IMR-90 (cell line): ENCODE measurements at places on chromosomes 16 and 17.

GRCh38 chr17:53472586-53472985 lies 350.1 kb upstream of the KIF2B start:
- no peak for DNase-seq
- H3K4me3 ChIP-seq = no peak overlapping the region

- no peak overlapping the region for H3K27ac ChIP-seq
- no peak for DNase-seq
- no peaks in the 10 kb centered on the region for H3K4me1 ChIP-seq
- H3K27me3 ChIP-seq = peaks cover 9% of the 10 kb centered on the region
These were observed 7.4 kb upstream of the EPX start for GRCh38 chr17:58184986-58185761.

DNA sequence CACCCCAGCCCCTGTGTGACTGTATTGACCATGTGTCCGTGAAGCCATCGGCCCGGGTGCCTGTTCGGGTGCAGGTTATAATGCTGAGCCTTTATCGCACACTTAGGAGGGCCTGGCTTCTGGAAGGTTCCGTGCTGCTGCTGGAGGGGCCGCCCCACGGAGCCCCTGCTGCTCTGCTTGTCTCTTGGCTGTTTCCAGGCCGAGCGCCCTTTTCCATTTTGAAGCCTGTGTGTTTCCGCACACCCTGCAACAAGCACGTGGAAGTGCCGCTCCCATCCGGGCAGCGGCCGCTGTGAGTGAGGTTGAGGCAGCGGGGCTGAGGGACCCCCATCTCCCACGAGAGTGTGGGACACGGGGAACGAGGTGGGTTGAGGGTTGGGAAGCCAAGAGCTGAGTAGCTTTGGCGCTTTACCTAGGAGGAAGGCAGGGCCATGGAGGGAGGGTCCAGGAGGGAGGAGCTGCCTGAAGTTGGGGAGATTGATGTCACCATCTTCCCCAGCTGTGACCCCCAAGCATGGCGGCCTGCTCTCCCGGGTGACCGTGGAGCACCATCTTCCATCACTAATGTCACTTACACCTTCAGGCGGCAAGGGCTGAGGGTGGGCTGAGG lies 200.1 kb upstream of the GSE1 start:
- no peak overlapping the region for H3K27ac ChIP-seq
- no peaks in the 10 kb centered on the region; the same call in 1 of the 2 replicates for H3K4me1 ChIP-seq
- no peak for DNase-seq

DNA sequence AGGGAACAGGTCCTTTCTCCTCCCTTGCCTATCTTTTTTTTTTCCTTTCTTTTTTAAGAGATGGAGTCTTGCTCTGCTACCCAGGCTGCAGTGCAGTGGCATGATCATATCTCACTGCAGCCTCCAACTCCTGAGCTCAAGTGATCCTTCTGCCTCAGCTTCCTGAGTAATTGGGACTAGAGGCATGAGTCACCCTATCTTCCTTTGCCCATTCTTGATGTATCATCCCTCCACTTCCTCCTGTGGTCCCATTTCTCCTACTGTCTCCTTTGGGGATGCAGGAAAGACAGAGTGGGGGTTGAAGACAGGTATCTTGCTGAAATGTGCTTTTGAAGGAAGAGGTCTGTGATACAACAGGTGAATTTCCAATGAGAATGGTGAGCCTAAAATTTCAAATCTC lies 5.5 kb downstream of the MYO19 start:
- no peaks in the 10 kb centered on the region for H3K27me3 ChIP-seq
- DNase-seq = peak; percentile 75
- H3K27ac ChIP-seq = no peak overlapping the region
- no peak overlapping the region for H3K4me3 ChIP-seq

GRCh38 chr17:16353317-16354174 lies at the start of gene CENPV:
TSS of gene CENPV (minus strand) at chr17:16353469. CDS start at chr17:16353436, 33 bp downstream.
- peaks cover 7% of the 10 kb centered on the region for H3K36me3 ChIP-seq
- peak within 1 kb of the TSS; percentile 33 for H3K27ac ChIP-seq
- H3K27me3 ChIP-seq = no peaks in the 10 kb centered on the region
- DNase-seq = peak; percentile 34
- 0 out of 2 replicates have a peak, but pooled peaks cover 2% of the 10 kb centered on the region for H3K4me1 ChIP-seq

- H3K27me3 ChIP-seq = peaks cover 42% of the 10 kb centered on the region
- H3K36me3 ChIP-seq = peaks cover 8% of the 10 kb centered on the region
- no peak for DNase-seq
- H3K27ac ChIP-seq = no peak overlapping the region
- H3K4me1 ChIP-seq = peaks cover 5% of the 10 kb centered on the region
These were observed 65.3 kb upstream of the PLCG2 start for GRCh38 chr16:81713796-81714195.

DNA sequence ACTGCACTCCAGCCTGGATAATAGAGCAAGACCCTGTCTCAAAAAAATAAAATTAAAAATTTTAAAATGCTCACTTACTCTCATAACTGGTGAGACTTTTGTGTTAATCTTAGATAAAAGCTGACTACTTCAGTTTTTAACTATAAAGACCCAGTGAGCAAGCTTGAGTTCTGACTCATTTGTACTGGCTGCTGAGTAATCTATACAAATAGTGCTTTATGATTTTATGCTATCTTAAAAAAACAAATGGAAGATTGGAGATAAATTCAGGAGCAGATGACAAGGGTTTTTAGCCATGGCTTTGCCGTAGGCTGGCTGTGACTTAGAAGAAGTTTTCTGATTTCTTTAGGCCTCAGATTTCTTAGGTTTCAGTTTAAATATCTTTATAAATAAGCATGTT lies 30.5 kb downstream of the SNTB2 start:
- H3K27me3 ChIP-seq = no peaks in the 10 kb centered on the region
- H3K4me3 ChIP-seq = no peak overlapping the region
- peak; percentile 89 for DNase-seq
- H3K27ac ChIP-seq = peak overlapping the region; percentile 71
- H3K4me1 ChIP-seq = peaks cover 13% of the 10 kb centered on the region
